ENCODE measurements at places on chromosomes 11 and 22.

DNA sequence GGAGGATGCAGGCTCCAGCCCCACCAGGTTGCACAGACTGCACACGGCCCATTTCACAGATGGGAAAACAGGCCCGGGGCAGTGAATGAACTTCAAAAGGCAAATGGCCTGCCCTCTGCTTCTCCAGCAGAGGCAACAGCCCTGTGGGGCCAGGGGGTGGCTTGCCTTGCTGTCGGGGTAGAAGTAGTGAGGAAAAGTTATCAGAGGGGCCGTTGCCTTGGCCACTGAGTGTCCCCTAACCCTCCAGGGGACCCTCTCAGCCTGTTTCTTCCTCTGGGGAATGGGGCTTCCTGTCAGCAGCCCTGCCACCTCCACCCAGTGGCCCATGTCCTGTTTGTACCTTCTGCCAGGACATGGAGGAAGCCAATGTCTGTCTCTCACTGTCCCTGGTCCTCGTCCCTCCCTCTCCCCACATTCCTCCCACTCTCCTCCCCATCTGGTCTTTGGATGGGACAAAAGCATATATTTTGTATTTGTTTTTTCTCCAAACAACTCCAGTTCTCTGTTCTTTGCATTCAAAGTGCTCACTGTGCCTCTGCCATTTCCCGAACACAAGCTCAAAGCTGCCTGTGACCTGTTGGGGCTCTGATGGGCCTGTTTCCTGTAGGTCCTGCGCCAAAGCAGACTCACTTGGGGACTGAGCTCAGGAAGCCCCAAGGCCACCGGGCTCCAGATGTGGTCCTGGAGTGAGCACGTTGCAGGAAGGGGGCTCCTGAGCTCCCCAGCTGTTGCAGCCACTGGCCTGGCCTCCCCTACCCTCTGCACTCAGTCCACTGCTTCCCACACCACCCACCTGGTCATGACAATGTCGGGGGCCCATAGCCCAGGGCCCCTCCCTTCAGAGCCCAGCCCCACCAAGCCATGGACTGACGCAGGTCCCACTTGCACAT, 9.5 kb downstream of the MAP4K2 start:
- no peak for DNase-seq

GRCh38 chr11:3338569-3339339, 40.2 kb downstream of the ZNF195 start:
- DNase-seq = no peak

- DNase-seq = no peak
Measured at GRCh38 chr11:94130298-94131046, 1.8 kb downstream of the PANX1 start.

GRCh38 chr11:85947431-85948272, 92.5 kb downstream of the CCDC83 start:
- DNase-seq = no peak

DNA sequence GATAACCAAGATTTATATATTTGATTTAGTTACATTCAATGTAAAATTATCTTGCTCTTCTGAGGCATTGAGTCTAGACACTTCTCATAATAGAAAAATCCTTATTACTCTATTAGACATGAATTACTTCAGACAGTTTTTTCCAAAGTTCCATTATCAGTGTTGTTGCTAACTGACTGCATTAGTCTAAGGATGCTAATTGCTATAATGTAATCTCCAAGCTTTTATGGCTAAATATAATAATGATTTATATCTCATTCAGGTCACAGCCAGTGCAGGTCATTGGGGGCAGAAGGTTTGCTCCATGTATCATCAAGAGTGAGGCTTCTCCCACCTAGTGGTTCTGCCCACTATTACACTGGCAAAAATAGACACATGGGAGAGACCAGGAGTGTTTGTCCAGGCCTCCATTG, 377.2 kb upstream of the DDI1 start:
- no peak for DNase-seq

GRCh38 chr22:25169278-25170031, 30.2 kb upstream of the CRYBB3 start:
- no peak for DNase-seq

GRCh38 chr11:32428665-32429303, 6.6 kb downstream of the WT1 start:
- no peak for DNase-seq

DNA sequence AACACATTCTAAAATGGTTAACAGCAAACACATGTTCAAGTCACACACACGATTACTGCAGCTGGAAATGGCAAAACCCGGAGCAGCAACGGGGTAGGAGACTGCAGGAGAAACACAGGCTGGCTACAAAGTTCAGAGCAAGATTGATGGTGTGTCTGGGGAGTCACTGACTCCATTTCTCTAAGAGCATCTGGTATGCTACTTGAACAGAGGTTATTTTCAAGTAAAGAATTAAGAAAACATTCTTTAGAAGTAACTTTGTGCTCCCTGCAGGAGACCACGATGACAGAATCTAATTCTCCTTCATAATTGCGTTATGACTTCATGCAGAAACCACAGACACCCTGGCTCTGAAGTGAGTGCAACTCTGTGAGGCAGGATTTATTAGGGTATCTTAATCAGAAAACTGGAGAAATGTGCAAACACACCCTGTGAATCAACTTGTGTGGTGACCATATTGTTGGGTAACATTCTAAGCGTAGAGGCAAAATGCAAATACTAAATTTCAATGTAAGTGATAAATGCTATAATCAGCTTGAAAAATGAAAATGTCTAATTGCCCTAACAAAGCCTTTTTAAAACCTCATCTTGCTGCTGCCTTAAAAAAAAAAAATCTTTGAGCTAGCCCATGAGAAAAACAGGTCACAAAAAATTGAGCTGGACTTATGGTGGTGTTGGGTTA, 303.0 kb downstream of the CADM1 start:
- DNase-seq = no peak

GRCh38 chr11:73384531-73384871, 8.3 kb downstream of the RELT start:
- DNase-seq = no peak

All from activated CD8-positive, alpha-beta memory T cell treated with anti-CD3 and anti-CD28 coated beads for 4 hours (primary cell).